Fibroblast of skin of abdomen (primary cell): ENCODE measurements at places on chromosomes 2 and 18.

GRCh38 chr2:241812730-241813643 lies 4.0 kb downstream of the NEU4 start:
- DNase-seq: no peak

DNA sequence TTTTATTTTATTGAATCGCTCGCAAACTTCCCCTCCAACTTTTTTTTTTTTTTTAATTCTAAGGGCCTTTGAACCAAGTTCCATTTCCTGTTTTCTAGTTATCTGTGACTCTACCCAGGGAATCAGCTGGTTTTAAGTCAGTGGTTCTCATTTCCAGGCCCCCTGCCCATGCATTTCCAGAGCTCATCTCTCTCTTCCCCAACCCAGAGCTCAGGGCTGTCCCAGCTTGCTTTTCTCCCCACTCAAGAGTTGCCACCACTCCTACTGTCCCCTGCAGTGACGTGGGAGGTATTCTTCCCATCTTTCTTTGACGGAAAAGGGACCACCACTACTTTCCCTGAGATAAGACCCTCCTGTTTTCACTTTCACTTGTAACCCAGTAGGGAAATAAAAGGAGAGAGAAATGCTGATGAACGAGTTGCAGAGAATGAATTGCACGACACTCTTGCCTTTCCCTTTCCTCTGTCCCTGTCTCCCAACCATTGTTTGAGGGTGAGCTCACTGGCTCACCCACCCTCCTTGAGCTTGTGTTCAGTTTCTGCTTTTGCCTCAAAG lies 42.1 kb downstream of the TET3 start:
- no peak for DNase-seq

DNA sequence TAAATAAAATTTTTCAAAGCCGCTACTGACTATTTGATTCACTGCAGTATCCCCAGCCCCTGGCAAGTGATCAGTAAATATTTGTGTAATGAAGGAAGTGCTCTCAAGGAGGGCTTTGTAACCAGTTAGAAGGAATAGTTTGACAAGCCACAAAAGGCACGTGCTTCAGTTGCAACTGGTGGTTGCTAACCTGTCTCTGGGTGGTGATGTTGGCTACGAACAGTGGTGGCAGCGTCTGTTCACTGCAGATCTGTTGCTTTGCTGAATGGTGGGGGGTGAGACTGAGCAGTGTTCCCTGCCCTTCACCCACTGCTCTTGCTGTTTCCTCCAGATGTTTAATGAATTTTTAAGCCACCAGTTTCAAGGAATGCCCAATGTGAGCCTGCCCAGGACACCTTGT lies 73.9 kb upstream of the SIX2 start:
- DNase-seq: no peak

DNA sequence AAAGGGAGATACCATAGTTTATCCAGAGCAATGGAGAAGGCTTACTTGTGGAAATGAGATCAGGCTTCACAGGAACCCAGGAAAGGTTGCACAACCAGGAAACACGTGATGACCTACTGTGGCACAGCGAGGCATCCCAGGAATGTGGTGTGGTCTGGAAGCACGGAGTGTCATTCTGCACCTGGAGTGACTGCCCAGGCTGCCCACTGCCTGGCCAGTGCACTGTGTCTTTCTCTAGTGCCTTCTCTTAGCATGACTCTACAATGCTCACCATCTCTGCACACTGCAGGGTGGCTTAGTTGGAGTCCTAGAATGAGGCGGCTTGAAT lies 48.9 kb downstream of the CHST9 start:
- DNase-seq: no peak

DNA sequence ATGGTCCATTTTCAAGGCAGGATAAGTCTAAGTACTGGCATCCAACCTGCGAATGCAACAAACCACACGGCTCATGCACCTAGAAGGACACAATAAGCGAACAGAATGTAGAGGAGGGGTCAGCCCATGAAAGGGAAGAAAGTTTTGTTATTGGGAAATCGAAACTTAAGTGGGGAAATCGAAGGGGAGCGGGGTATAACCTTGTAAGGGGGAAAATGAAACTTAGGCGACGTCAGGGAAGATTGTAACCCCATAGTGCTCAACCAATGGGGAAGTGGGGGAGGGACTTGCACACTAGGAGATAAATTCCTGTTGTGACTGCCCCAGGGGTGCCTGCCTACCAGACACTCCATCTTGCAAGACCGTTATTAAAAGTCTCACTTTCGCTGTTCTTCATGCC lies 15.6 kb upstream of the OTOF start:
- DNase-seq: no peak

GRCh38 chr2:30271301-30271700 lies 40.0 kb downstream of the LBH start:
- no peak for DNase-seq

DNA sequence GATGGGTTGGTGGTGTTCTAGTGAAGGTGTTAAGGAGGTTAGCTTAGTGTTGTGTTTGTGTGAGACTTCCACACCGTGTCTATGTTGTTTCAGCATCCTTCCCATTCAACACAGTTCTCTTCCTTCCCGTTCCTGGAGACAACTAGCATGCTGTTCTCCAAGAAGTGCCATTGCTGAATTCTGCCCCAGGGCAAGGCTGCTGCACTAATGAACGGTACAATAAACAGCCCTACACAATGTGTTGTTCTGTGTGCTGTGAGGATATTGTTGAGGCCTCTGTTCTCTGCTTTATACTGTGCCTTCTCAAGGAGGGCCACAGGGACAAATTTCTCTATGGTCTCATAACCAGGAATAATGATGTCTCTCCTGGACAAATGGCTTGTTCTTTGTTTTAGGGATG lies 39.8 kb upstream of the ZEB2 start:
- DNase-seq: no peak

- no peak for DNase-seq
Observed at GRCh38 chr2:182128821-182129707, 143.4 kb downstream of the PPP1R1C start.

- DNase-seq: no peak
Observed at GRCh38 chr2:99545604-99546003, 55.8 kb upstream of the REV1 start.

GRCh38 chr18:23994361-23994902 lies 20.1 kb upstream of the TTC39C start:
- peak; percentile 87 for DNase-seq

- DNase-seq: peak; percentile 21
Observed at GRCh38 chr2:191593622-191594385, 84.1 kb upstream of the NABP1 start.

GRCh38 chr18:36527051-36527450 lies 229.5 kb downstream of the FHOD3 start:
- peak; percentile 20 for DNase-seq
